ENCODE measurements at places on chromosomes 4 and X. TPM values are rescaled to one million over a fixed set of nuclear protein-coding genes. Genes with fewer than 3 reads are reported as not detected.
A peak's percentile ranks its signal among the peaks of the same experiment; 100 is the strongest.

Gene RS1
- not detected for total RNA-seq

Gene MAGEA12
- not detected for total RNA-seq

Gene ZXDA
- 2.7 TPM for total RNA-seq

Gene OPHN1
- 0.46 TPM for total RNA-seq

DNA sequence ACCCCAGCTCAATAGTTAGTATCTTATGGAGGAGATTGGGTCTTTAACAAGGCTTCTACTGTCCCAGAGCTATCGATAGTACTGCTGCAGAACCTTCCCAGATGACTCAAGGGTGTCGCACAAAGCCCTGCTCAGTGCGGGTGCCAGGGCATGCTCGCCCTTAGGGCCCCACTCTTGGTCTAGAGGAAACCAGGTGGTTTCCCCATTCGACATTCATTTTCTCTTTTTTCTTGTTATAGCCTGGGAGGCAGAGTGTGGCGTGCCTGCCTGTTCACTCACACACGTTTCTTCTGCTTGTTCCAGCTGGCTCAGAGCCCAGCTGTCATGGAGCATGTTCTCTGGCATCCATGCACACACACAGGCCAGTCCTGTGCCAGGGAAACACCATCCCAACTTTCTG is 144.5 kb downstream of the SMIM20 start:
- H3K27ac ChIP-seq, result peak overlapping the region; percentile 66
- H3K4me1 ChIP-seq, result peaks cover 29% of the 10 kb centered on the region
- peak; percentile 84 for DNase-seq
- peak overlapping the region; percentile 9 for H3K4me3 ChIP-seq

- H3K4me1 ChIP-seq, result no peaks in the 10 kb centered on the region
- H3K27me3 ChIP-seq, result peaks cover 5% of the 10 kb centered on the region
- no peaks in the 10 kb centered on the region for H3K36me3 ChIP-seq
- no peak overlapping the region for H3K27ac ChIP-seq
- DNase-seq, result no peak
Observed at GRCh38 chr4:72791054-72791453, 222.0 kb upstream of the ADAMTS3 start.

- no peaks in the 10 kb centered on the region for H3K36me3 ChIP-seq
- H3K27me3 ChIP-seq, result no peaks in the 10 kb centered on the region
- no peak overlapping the region for H3K4me3 ChIP-seq
- no peak overlapping the region for H3K27ac ChIP-seq
Observed at GRCh38 chr4:28225050-28225449, 1364.4 kb downstream of the STIM2 start.

DNA sequence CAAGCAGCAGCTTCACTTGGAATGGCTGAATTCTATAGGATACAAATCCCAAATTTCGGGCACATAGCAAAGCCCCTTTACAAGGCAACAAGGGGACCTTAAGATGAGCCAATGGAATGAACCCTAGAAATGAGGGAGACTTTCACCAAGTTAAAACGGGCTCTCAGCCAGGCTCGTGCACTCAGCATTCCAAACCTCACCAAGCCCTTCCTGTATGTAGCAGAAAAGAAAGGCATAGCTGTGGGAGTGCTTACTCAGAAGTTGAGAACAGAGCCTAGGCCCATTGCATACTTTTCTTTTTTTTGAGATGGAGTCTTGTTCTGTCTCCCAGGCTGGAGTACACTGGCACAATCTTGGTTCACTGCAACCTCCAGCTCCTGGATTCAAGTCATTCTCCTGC is 10.8 kb upstream of the HERC5 start:
- no peaks in the 10 kb centered on the region for H3K27me3 ChIP-seq
- H3K36me3 ChIP-seq, result peaks cover 11% of the 10 kb centered on the region
- DNase-seq, result no peak
- H3K27ac ChIP-seq, result no peak overlapping the region

- H3K4me1 ChIP-seq, result peaks cover 3% of the 10 kb centered on the region
- no peak overlapping the region for H3K27ac ChIP-seq
- DNase-seq, result no peak
- H3K36me3 ChIP-seq, result peaks cover 3% of the 10 kb centered on the region
Observed at GRCh38 chr4:15674046-15674445, 7.6 kb upstream of the FAM200B start.

DNA sequence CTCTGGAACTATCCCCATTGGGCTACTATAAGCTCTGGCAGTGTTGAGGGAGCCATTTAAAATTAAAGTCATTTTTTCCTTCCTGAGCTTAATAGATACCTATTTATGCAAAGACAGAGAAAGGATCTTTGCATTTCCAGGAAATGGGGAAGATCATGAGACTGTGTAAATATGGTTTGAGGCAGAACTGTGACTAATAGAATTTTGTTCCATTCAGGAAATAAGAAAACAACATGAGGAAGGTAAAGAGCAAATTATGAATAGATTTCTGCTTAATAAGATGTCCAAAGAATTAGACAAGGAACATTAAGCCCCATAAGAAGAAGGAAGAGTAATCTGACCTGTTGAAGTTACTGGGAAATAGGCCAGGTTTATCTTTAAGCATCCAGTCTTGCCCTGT is 17.8 kb upstream of the TBC1D19 start:
- H3K27me3 ChIP-seq, result peaks cover 26% of the 10 kb centered on the region
- DNase-seq, result no peak
- H3K27ac ChIP-seq, result no peak overlapping the region

DNA sequence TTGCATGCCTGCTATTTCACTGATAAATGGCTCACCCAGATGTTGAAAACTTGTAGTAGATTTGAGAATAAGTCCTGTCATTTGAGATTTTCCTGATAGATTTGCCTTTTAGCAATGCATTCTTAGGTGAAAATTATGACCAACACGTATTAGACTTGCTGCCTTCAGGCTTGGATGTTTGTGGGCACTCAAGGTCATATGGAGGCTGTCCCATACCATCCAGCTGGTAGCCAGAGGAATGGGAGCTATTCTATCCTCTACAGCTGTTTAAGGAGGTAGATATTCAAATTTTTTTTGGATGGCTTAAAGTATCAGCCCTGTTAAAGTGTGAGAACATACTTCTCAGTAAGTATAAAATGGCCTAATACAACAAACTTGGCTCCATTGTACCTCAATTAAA is 34.7 kb downstream of the RTL3 start:
- no peak for DNase-seq
- H3K27ac ChIP-seq, result no peak overlapping the region
- peaks cover 7% of the 10 kb centered on the region for H3K4me1 ChIP-seq
- H3K27me3 ChIP-seq, result no peaks in the 10 kb centered on the region

DNA sequence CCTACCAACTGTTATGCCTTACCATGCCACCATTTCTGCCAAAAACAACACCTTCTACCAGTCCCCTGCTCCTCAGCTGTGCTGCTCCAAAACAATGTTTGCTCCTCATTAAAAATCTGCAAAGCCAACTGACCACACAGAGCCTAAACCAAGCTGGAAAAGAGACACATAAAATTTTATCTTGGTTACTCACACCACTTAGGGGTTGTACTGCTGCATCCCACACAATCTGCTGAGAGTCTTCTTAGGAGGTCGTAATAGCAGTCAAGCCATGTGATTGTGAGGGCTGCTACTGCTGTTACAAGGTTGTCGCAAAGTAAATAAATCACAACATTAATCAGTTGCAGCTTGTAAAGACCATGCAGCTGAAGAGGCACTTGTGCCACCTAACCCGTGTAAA is 607.4 kb upstream of the FAM241A start:
- H3K4me3 ChIP-seq, result no peak overlapping the region
- H3K4me1 ChIP-seq, result no peaks in the 10 kb centered on the region
- H3K36me3 ChIP-seq, result no peaks in the 10 kb centered on the region

- H3K4me1 ChIP-seq, result peaks cover 7% of the 10 kb centered on the region
- H3K36me3 ChIP-seq, result peaks cover 29% of the 10 kb centered on the region
Observed at GRCh38 chrX:51860679-51861078, 32.7 kb upstream of the MAGED1 start.

- DNase-seq, result no peak
- H3K36me3 ChIP-seq, result peaks cover 8% of the 10 kb centered on the region
- H3K4me1 ChIP-seq, result peaks cover 13% of the 10 kb centered on the region
- no peak overlapping the region for H3K27ac ChIP-seq
- no peaks in the 10 kb centered on the region for H3K27me3 ChIP-seq
- no peak overlapping the region for H3K4me3 ChIP-seq
Observed at GRCh38 chrX:120428309-120428708, 40.8 kb downstream of the LAMP2 start.

DNA sequence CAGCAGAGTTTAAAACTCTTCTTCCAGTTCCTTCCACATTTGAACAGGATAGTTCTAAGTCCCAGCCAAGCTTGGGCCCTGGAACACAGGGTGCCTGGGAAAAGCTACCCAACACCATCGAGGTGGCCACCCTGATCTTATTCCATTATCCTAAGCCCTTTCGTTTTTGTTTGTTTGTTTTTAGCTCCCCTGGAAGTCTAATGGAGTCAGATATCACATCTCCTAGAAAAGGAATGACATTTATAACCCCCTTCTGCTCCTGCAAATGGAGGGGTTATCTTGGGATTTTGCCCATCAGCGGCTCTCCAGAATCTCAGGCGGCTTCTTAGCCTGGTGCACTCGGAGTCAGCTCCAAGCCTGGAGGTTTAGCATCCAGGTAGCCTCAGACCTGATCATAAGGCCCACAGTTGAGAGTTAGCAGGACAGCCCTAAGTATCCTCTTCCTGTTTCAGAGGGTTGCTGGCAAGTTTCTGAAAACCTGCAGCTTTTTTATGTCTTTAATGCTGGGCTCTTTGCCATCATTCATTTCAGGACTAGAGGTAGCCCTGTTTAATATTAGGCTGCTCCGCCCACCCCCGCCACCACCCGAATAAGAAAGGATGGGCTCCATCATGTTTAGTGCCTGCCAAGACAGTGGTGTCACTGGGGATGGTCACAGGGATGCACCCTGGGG is 230.0 kb upstream of the LNX1 start:
- no peak overlapping the region for H3K4me3 ChIP-seq
- peaks cover 2% of the 10 kb centered on the region for H3K27me3 ChIP-seq
- no peaks in the 10 kb centered on the region for H3K36me3 ChIP-seq
- H3K27ac ChIP-seq, result no peak overlapping the region

GRCh38 chrX:129726307-129727111 is 12.3 kb upstream of the XPNPEP2 start:
- no peaks in the 10 kb centered on the region for H3K27me3 ChIP-seq
- no peaks in the 10 kb centered on the region for H3K36me3 ChIP-seq
- H3K4me1 ChIP-seq, result peaks cover 31% of the 10 kb centered on the region
- DNase-seq, result peak; percentile 52
- no peak overlapping the region for H3K4me3 ChIP-seq
- H3K27ac ChIP-seq, result no peak overlapping the region

- H3K4me3 ChIP-seq, result no peak overlapping the region
- no peaks in the 10 kb centered on the region for H3K4me1 ChIP-seq
- no peaks in the 10 kb centered on the region for H3K36me3 ChIP-seq
- no peak overlapping the region for H3K27ac ChIP-seq
Observed at GRCh38 chr4:163201358-163201757, 34.7 kb upstream of the NAF1 start.

DNA sequence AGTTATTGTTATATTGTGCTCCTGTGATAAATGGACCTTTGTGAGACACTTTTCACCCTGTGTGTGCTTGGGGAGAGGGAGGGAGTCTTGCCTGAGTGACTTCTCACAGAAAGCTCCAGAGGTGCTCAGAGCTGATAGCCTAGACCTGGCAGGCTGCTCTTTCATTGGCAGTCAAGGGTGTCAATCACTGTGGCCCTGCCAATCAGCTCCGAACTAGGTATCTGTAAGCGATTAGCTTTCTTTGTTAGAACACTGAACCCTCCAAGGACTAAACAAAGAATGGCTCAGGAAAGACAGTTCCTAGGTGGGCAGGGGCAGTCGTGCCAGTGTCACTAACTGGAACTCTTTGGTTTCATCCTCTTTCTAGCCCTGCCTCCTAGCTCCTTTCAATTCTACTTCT is 2.7 kb upstream of the NALF2 start:
- H3K27ac ChIP-seq, result no peak overlapping the region
- H3K36me3 ChIP-seq, result no peaks in the 10 kb centered on the region

- no peak overlapping the region for H3K4me3 ChIP-seq
- no peak overlapping the region for H3K27ac ChIP-seq
- H3K4me1 ChIP-seq, result no peaks in the 10 kb centered on the region
- no peaks in the 10 kb centered on the region for H3K36me3 ChIP-seq
- DNase-seq, result no peak
- no peaks in the 10 kb centered on the region for H3K27me3 ChIP-seq
Observed at GRCh38 chrX:10828036-10828435, 207.7 kb upstream of the MID1 start.

- H3K27me3 ChIP-seq, result no peaks in the 10 kb centered on the region
- no peak overlapping the region for H3K4me3 ChIP-seq
- no peaks in the 10 kb centered on the region for H3K36me3 ChIP-seq
Observed at GRCh38 chr4:53656421-53656981, 65.2 kb upstream of the LNX1 start.

DNA sequence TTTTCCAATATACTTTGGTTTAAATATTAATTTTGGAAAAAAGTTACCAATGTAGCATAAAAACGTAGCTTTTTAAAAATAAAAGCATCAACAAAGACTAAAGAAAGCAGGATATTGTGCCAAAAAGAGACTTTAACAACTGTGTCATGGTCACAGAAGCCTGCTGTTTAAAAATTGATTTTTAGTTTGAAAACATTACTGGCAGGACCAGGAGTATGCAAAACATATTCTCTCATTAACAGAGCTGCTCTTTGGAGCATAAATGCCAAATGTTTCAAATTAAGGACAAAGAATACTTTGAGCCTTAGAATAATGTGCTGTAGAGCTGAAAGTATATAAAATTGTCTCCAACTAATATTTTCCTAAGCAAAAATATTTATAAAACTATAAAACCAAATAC is 279.0 kb downstream of the ARAP2 start:
- no peaks in the 10 kb centered on the region for H3K36me3 ChIP-seq
- no peaks in the 10 kb centered on the region for H3K27me3 ChIP-seq

All from activated CD4-positive, alpha-beta memory T cell treated with anti-CD3 and anti-CD28 coated beads for 36 hours (primary cell).